ENCODE measurements at places on chromosomes 12 and 14.

DNA sequence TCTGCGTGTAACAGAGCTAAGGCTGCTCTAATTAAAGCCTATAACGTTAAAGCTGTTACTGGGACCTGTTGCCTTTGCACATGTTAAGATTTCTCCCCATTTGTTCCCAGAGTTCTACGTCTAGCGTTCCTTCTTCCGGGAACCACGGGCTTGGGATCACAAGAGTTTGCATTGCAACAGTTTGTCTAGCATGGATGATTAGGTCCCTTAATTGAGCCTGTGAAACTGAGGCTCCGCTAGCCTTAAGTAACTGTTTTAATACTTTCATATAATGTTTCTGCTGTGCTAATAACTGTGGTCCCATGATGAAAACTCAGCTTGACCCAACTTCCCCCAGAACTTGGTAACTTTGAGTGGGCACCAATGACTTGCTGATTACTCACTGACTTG, 16.7 kb upstream of the LYZ start:
- DNase-seq: no peak

DNA sequence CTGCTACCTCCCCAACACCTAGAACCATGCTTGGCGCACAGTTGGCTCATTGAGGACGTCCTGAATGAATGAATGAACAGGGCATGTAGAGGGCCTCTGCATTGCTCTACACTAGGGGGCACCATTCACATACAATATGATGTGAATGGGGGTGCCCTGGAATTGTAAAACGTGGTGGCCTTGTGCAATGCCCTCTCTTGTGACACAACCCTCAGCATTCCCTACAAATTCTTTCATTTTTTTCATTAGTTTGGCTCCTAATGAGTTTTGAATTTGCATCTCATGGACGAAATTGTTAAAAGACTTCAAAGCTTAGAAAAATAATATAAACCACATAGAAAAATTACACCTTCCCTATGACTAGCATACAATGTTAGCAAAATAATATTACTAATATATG, 2.3 kb upstream of the DIO2 start:
- DNase-seq: peak; percentile 25

DNA sequence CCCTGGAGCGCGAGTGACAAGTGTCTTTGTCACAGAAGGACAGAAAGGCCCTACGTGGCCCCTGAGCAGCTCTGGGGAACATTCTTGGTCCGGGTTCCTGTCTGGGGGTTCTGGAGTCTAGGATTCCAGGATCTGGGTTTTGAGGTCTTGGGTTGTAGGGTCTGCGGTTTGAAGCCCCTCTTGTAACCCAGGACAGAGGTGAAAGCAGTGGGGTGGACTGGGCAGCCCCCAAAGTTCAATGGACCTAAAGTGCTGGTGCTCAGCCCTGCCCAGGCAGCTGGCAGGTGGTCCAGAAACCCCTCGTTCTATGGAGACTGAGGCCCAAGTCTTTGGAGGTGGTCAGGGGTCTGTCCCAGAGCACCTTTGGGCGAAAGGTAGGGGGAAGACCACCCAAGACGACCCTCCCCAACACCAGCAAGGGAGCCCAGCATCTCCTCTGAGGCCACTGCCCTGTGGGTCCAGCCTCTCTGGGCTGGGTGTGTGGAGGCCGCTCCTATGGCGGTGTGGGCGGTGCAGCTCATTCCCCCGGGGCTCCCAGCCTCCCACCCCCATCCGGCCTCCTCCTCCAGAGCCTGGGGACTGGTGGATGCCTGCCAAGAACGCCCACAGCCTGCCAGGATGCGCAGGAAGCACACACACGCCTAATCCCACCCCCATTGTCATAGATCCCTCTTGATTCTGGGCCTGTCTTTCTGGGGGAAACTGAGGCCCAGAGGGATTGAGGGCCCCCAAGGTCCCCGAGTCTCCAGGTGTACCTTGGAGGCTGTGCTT, 30.2 kb upstream of the ANKRD9 start:
- no peak for DNase-seq

GRCh38 chr12:12474471-12474928, 88.2 kb downstream of the DUSP16 start:
- DNase-seq: no peak

- DNase-seq: no peak
Measured at GRCh38 chr12:15001733-15002382, 29.0 kb downstream of the PDE6H start.

- DNase-seq: no peak
Measured at GRCh38 chr14:92635031-92635430, 113.4 kb downstream of the LGMN start.

- no peak for DNase-seq
Measured at GRCh38 chr12:122793685-122794106, 19.3 kb downstream of the CCDC62 start.

DNA sequence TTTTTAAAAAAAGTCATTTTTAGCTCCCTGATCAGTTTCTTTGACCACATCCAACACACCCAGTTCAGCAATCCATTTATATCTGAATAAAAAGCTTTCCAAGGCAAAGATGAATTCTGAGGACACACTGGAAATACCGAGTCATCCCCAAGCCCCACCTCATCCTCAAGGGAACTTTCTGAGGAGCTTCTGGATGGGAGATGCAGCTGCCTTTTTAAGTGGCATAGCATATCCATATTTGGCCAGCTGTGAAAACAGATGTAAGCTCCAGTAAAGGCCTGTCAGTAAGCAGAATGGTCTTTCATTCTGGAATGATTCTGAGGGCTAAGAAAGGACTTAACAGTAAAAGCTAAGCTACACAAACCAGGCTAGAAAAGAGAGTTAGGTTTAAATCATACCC, 18.4 kb downstream of the ZFYVE1 start:
- peak; percentile 23 for DNase-seq

- no peak for DNase-seq
Measured at GRCh38 chr12:131010396-131011131, 56.9 kb downstream of the ADGRD1 start.

GRCh38 chr14:53621921-53622320, 334.7 kb downstream of the BMP4 start:
- no peak for DNase-seq

- DNase-seq: no peak
Measured at GRCh38 chr12:115918763-115919162, 358.7 kb downstream of the MED13L start.

DNA sequence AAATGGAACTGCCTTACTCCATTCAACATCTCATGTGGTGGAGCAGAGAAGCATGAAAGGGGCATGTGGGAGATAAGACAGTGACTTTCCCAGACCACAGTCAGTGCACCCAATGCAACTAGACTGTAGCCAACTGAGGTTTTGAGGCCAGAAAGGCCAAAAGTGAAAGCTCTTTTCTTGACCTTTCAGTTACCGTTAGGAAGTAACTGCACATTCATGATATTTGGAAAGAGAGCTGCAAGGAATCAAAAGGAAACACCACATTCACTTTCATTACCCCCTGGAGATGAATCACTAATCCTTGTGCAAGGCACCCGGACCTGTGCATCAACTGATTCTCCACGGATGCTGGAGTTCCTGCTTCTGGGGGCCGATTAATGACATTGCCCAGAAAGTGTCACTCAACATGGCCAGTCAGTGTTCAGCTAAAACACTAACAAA, 72.9 kb upstream of the ELK3 start:
- DNase-seq: no peak

DNA sequence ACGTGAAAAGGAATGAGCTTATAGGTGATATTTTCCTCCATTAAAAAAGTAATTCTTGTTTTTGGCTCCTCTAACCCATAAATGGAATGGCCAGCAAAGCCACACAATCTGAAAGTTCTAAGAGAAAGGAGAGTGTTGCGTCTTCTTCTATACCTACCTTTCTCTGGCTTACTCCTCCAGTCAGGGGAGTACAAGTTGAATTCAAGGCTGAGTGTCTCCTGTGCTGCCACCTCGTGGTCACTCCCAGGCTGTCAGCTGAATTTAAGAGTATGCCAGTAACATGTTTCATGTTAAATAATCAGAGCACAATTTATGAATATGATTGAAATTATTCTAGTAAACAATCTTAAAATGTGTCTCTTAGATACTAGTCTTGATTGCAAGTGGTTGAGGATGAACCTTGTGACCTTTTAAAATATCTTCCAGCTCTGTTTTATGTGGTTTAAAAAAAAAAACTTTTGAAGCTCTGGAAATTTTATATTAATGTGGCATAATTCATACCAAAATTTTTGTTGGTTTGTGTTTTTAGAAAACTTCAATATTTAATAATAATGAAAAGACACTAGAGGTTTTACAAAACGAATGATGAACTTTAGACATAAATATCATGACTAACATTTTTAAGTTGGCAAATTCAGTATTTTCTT, 31.7 kb downstream of the PTHLH start:
- no peak for DNase-seq

- DNase-seq: no peak
Measured at GRCh38 chr14:24866067-24866639, 183.8 kb downstream of the STXBP6 start.

DNA sequence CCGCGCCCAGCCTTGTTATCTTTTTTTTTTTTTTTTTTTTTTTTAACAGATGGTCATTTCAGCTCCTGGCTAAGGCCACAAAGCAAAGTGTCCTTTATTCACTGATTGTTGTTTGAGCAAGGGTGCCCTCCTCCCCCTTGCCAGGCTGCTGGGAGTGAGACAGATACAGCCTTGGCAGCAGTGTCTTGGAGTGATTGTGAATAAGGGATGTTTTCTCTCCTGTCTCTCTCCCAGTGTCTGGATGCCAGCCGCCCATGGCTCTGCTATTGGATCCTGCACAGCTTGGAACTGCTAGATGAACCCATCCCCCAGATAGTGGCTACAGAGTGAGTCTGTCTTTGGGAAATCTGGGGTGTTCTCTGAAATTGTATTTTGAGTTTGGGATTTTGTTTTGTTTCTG, 28.7 kb downstream of the FNTB start:
- no peak for DNase-seq

- DNase-seq: no peak
Measured at GRCh38 chr12:95739561-95740313, 50.8 kb downstream of the NTN4 start.

DNA sequence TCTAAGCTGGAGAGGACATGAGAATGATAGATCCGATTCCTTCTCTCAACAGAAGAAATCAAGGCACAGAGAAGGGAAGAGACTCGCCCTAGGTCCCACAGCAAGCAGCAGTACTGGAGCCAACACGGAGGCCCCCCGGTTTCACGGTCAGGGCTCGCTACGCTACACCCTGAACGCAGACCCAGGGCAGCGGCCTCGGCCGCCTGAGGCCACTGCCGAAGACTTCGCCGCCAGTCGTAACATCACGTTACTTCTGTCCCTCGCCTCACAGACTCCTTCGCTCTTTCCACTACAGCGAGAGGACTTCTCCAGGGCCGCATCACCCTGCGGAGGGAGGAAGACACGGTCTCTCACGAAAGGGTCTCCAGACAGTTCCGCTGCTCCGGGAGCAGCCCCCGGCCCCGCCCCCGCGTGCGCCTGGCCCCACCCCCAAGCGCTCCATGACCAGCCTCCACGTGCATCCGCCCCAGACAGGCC, 411 bp upstream of the DCAF4 start:
- no peak for DNase-seq

DNA sequence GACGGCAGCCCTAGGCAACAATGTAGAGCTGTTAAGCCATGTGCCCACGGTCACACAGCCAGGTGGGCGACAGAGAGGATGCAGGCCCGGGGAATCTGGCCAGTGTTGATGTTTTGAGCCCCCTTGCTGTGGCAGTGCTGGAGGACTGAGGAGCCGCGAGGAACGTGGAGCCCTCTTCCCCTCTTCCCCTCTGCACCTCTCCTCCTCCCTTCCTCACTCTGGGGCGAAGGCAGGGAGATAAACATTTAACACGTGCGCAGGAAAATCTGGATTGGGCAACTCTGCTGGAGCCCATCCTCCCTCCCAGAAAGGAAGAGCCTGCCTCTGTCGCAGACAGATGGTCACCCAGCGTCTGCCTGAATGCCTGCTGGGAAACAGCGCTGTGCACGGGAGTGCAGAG, 376.8 kb downstream of the FUT8 start:
- no peak for DNase-seq

- no peak for DNase-seq
Measured at GRCh38 chr14:72706485-72706884, 187.4 kb downstream of the DPF3 start.

GRCh38 chr12:56258068-56258819, at the start of gene ANKRD52:
ANKRD52 (minus strand) TSS chr12:56258384; CDS start chr12:56258269, 115 bp downstream.
- peak; percentile 56 for DNase-seq

DNA sequence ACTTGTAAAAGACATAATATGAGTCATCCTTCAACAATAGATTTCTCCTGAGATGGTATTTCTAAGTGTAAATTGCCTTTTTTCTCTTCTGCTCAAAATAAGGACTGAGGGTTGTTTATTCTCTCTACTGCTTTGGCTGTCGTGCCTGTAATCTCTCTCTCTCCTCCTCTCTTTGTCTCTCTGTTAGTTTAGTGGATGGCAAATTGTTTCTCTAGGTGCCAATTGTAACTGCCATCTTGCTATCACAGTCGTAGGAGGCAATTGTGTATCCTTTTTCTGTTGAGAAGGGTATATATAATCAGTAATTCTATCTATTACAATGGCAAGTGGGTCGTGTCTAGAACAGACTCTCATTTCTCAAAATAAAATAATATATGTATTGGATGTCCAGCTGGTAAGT, 545.0 kb upstream of the FBXO33 start:
- DNase-seq: no peak

- DNase-seq: no peak
Measured at GRCh38 chr12:9636851-9637206, 29.1 kb upstream of the KLRB1 start.

GRCh38 chr12:27542628-27543027, 18.6 kb downstream of the PPFIBP1 start:
- peak; percentile 94 for DNase-seq

GRCh38 chr14:95685978-95686922, at the start of gene TCL1B:
TCL1B (plus strand) TSS chr14:95686426; CDS start chr14:95686468, 42 bp downstream.
- no peak for DNase-seq

- DNase-seq: no peak
Measured at GRCh38 chr14:56195704-56196103, 77.5 kb downstream of the PELI2 start.

GRCh38 chr14:104810316-104810715, 9.4 kb downstream of the ZBTB42 start:
- no peak for DNase-seq

DNA sequence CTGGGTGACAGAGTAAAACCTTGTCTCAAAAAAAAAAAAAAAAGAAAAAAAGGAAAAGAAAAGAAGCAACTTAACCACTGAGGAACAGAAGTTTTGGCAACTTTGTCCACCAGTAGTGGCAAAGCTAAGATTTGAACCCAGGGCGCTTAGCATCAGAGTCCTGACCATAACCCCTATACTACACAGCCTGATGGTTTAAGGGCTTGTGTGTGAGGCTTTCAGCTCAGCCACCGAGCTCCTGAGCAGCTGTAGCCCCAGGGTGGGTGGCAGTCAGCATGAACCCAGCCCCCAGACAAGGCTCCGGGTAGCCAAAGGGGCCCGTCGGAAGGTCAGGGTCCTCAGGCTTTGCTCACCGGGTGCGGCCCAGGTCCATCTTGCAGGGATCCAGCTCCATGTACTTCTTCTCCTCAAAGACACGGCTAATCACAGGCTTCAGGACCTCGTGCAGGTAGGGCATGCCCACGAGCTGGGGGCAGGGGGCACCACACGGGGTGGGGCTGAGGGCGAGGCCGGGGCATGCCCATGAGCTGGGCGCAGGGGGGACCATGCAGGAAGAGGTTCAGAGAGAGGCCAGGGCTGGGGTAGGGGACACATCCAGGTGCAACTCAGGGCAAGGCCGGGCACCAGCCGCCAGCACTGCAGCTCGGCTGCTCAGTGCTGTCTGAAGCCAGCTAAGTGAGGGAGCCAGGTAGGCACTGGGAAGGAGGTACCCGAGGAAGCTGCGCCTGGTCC, 20.9 kb downstream of the RASAL1 start:
- DNase-seq: no peak

Data from GM04503 (cell line).